ENCODE measurements at places on chromosomes 7 and 10.

DNA sequence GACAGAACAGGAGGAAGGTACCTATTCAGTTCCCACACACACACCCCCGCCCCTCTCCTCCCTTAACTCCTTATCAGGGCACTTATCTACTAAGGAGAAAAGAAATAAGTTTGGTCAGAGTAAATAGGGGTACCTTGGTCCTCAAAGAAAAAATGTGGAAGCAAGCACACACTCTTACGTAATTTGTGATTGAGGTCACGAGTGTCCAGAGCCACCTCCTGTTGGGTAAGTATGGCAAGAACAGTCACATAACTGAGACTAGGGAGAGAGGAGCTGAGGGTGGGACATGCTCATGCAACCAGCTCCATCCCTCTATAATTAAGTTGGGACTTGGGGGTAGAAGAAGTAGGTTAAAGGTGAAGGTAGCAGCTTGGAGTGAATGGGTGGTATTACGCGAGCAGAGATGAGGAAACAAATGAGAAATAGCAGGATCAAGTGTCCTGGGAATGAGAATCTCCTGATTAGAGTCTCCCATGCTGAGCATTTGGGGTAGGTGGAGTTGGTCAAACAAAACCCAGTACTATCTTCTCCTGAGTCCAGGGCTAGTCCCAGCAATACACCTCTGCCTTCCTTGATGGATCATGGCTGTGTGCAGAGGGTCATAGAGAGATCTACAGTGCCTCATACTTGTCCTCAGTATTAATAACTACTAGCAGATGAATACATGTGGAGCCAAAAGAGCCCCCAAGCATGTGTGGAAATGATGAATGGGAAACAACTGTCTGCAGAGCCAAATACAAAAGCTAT is 77.1 kb downstream of the GSAP start:
- DNase-seq, result no peak

GRCh38 chr10:43748560-43748959 is 99.9 kb upstream of the ZNF32 start:
- DNase-seq, result no peak

DNA sequence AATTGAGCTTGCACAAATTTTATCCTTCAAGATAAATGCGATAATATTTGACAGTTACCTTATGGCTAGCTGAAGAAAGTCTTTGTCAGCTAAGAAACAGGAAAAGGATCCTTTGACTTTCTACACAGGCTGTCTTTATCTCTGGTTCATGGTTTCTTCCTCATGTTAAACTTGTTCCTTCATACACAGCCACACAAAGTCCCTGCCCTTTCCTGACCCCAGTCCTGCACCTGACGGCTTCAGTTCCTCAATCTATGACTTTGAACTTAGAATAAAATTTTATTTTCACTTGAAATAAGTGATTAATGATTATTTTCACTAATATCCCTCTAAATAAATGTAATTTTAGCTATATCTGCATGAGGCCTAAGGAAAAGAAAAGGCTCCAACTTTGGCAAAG is 77.8 kb upstream of the PRSS1 start:
- DNase-seq, result no peak

DNA sequence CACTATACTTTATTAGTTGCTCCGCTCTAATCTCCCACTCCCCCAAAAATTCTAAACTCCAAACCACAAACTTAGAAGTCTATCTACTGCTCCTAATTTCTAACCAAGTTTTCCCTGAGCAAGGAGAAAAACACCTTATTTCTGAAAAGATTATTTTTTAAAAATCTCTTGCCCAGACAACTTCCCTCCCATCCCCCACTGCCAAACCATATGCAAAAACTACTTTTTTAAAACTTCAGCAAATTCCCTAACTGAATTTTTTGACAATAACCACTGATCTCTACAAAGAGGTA is 1.9 kb downstream of the UBE2H start:
- no peak for DNase-seq

DNA sequence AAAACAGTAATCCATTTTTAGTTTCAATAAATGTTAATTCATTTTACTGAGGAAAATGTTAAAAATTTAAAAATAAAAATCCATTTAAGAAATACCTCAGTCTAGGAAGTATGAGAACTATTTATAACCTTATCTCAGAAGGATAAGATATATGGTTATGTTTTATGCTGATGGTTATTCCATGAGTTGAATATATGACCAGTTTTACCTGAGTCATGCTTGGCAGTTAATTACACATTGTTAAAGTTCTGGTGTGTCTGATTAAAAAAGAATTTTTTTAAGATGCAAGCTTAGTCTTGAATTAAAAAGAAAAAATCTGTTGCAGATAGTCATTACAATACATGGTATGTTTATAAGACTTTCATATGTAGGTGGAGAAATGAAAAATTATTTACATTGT is 191.7 kb downstream of the ARL4A start:
- DNase-seq, result no peak

- DNase-seq, result no peak
These were observed 36.7 kb upstream of the ABLIM1 start for GRCh38 chr10:114694752-114695151.

DNA sequence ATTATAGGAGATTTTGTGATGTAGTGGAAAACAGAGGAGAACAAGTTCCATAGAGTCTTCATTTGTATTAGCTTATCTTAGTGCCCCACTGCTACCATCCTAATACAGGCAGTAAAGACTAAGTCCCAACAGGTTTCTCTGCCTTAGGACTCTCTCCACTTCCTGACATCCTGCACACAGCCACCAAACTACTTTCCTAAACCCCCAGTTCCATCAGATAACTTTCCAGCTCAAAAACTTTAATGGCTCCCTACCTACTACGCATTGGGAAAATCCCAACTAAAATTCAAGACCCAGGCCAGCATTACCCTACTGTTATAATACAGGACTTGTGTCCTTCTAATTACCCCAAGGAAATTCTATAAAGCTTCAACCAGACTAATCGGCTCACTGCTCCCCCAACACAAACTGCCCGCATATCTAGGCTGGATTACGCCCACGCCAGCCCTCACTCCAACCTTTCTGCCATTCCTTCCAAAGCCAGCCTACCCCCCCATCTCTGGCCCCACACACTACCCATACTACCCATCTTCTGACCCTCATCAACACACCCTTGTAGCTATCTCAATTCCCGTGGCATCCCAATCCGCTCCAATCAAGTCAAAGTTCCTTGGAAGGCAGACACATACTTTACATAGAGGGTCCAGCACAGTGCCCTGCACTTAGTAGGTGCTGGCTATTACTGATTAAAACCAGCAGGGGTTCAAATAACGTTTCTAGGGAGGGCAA is 1.4 kb downstream of the IDE start:
- DNase-seq, result no peak

GRCh38 chr7:140517546-140518369 is 38.5 kb upstream of the MKRN1 start:
- peak; percentile 49 for DNase-seq

GRCh38 chr7:79352323-79352722 is 101.1 kb downstream of the MAGI2 start:
- DNase-seq, result no peak

DNA sequence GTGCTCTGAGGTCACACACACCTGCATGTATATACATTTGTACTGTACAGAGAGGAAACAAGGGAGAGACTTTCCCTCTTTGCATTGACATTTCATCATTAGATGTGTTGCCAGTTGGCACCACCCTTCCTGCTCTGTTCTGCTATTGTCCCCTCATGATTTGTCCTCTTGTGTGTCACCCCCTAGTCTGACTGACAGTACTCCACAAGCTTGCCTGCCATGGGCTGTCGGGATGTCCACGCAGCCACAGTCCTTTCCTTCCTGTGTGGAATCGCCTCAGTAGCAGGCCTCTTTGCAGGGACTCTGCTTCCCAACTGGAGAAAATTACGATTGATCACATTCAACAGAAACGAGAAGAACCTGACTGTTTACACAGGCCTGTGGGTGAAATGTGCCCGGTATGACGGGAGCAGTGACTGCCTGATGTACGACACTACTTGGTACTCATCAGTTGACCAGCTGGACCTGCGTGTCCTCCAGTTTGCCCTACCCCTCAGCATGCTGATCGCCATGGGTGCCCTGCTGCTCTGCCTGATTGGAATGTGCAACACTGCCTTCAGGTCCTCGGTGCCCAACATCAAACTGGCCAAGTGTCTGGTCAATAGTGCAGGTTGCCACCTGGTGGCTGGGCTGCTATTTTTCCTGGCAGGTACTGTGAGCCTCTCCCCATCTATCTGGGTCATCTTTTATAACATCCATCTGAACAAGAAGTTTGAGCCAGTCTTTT is 9.4 kb downstream of the CLDN12 start:
- DNase-seq, result no peak

GRCh38 chr7:13240349-13240748 is 552.9 kb downstream of the ARL4A start:
- DNase-seq, result no peak

DNA sequence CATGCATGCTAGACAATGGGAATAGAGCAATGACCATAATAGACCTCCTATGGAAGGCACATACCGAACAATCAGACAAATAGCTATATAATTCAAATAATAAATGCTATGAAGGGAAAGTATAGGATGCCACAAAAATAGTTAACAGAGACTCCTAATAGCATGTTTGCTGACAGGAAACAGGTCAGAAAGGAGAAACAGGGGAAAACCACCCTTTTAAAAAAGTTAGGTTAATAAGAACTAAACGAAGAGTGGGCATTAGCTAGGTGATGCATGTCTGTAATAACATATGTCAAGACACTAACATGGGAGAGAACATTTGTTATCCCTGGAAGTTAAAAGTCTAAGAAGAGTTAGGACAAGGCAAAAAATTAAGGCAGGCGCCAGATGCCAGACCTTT is 58.9 kb downstream of the ABI1 start:
- DNase-seq, result no peak

GRCh38 chr7:1844336-1844950 is 174.4 kb downstream of the ELFN1 start:
- DNase-seq, result no peak

DNA sequence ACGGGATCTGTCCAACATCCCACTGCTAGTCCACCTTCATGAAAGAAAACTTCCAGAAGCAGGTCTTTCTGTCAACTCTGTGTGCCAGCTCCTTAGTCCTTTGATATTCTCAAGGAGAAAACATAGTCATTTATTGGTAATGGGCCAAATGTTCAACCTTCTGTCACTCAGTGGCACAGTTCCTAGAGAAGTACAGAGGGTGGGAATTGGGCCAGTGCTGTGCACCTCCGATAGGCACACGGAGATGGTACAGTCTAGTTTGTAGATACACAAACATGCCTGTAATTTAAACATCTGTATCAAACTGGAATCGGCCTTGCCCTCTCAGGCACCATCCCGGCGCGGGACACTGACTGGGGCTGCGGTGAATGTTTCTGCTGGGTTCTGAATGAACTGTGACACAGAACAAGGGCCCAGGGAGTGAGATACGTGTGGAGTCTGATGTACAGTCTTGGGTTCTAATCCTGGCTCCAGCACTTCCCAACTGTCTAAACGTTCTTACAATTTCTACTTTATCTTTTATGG is 213.9 kb upstream of the SHH start:
- DNase-seq, result no peak

DNA sequence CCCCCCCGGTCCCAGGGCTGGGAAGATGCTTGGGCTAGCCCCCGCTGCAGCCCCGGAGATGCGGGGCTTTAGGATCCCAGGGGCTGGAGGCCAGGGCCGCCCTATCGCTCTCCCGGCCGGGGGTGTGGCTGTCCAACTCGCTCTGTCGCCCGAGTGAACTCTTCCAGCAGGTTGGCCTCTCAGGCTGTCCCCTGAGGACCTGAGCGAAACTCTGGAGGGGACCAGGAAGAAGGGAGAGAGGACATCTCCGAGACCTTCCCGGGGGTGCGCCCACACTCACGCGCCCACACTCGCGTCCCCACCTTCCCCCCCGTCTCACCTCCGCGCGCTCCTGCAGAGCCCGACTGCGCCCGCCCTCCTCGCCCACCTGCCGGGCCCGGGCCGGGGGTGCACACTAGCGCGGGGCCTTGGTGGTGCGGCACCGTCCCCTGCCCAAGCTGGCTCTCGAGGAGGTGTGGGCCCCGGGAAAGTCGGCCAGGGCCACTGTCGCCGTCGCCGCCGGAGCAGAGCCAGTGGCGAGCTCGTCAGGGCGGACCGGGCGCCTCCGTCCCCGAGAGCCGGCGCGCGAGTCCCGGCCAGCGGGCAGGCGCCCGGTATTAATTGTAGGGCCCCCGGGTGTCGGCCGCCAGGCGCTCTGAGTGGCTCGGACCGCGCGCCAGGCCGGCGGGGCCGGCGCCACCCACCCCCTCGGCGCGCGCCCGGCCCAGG is 101.7 kb upstream of the SVIL start:
- DNase-seq, result peak; percentile 2

DNA sequence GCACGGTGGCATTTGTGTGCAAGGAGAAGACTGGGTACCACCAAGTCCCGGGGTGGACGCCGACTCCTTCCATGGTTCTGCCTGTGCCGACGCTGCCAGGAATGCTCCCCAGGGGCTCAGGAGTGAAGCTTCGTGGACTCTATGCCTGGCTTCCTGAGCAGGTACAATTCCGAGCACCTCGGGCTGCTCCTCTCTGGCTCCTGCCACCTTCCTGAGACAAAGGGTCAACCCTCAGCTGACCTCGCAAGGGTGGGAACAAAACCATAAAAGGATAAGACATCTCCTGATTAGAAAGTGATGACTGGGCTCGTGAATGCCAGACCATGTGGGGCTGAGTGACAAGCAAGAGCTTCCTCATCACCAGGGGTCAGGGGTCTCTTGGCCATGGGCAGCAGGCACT is 31.8 kb downstream of the CALML3 start:
- DNase-seq, result no peak

Data from activated effector memory CD4-positive, alpha-beta T cell treated with Interleukin-2 at 50 U/mL for 16 hours (primary cell).